Activated T-cell treated with anti-CD3 and anti-CD28 coated beads for 4 hours (primary cell): ENCODE measurements at places on chromosomes 2 and 18.

GRCh38 chr2:172119089-172119488, 16.4 kb upstream of the DLX2 start:
- no peak for DNase-seq

GRCh38 chr18:77082316-77082955, 50.1 kb downstream of the MBP start:
- no peak for DNase-seq

DNA sequence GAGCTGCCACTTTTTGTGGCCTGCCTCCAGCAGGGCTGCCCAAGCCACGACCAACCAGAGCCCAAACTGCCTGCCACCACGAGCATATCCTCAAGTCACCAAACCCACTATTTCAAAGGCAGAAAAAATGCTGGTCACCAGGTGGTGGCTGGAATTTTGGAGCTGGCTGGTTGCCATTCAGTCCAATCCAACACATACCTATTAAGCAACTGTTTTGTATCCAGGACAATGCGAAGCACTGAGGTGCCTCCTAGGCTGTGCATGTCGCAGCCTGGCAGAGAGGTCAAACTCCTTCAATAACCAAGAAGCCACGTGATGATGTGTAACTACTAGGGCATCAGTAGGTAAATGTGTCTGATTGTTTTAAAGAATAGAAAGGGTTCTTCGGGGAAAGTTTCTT, 108.3 kb upstream of the PPP1CB start:
- no peak for DNase-seq

GRCh38 chr2:170530284-170530745, 184.8 kb upstream of the SP5 start:
- no peak for DNase-seq

DNA sequence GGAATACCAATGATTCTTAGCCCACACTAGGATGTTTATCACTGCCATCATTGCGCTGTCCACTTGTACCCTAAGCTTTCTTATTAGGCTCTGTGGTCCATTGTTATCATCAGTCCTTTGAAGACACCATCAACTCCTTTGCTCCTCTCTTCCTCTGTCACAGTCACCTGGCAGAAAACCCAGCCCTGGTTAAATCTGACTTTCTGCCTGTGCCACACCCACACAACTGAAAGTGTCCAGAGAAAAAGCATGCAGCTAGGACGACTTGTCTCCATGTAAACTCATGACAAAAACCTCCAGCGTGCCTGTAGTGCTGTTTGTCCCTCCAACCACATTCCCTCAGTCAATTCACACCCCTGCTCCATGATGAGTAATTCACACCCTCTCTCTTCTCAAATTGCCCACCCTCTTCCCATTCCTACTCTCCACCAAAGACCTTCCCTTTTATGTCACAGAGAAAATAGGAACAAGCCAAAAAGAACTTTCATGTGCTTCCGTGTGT, 297.4 kb upstream of the MGAT5 start:
- DNase-seq: no peak

DNA sequence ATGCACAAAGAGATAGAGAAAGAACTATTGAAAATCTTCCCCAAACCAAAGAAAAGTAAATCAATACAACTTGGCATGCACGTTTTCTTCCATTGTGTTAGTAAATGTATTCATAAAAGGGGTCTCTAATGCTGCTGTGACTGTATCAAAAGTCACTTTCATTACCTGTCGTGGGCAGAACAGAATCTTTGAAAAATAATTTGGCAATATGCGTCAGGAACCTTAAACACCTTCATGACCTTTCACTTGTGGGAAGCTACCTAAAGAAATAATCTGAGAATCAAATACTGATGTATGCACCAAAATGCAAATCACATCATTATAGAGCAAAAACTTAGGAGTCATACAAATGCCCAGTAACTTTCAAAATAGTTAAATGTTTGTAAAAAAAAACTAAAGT, 105.3 kb downstream of the ARL4C start:
- no peak for DNase-seq

- DNase-seq: no peak
These were observed 43.5 kb upstream of the ITSN2 start for GRCh38 chr2:24403832-24404212.

DNA sequence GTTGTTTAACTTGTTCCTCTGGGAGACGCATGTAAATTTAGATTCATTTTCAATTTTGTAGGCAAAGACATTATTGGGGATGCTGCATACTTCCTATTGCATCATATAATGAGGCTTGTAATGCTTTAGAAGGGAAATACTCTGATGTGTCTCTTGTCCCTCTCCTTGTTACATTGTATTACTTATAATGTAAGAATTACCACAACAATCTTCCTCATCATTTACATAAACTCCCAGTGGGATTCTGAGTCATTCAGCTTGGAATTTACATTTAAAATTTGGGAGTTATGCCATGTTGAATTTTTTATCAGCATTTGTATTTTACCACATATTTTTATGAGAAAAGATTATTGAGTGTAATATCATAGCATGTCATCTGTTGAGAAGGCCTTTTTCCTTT, 963.4 kb upstream of the NRXN1 start:
- DNase-seq: no peak

DNA sequence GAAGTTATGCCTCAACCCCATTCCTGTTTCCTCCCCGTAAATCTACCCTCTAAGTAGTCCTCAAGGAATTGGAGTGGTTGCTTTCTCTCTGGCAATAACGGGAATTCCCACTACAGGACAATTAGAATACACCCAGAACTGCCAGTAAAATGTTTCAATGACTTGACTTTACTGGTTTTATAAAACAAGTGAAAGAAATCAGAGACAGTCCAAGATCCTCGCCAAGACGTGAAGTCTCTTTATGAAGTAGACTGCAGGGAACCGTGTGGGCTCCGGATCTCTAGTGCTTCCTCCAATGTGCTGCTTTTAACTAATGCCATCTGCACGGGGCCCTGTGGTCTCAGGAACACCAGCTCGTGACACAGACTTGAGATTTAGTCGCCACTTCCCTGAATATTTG, 101.4 kb downstream of the CPO start:
- DNase-seq: no peak
